ENCODE measurements at places on chromosomes 1 and 21.

GRCh38 chr1:221809091-221810029 is 67.5 kb upstream of the DUSP10 start:
- DNase-seq, result no peak

- DNase-seq, result no peak
These were observed 212.3 kb upstream of the DPYD start for GRCh38 chr1:98133131-98133530.

- no peak for DNase-seq
These were observed 106.0 kb downstream of the RABGAP1L start for GRCh38 chr1:174265282-174265681.

DNA sequence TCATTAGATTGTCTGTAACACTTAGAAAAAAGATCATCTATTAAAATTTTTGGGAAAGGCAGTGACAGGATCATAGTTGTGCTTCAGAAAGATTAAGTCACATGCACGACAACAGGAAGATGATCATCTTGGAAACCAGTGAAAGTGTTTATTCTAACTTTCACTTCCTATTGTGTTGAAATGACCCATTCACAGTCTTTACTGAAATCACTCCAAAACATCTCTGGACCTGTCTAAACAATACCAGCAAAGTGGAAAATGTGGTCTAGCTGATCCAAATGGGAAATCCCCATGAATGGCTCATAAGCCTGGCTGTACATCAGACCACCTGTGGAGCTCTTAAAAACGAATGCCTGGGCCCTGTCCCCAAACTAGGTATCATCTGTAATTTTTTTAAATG is 111.1 kb upstream of the ETV3 start:
- DNase-seq, result peak; percentile 26

- DNase-seq, result no peak
These were observed 50.7 kb downstream of the EBNA1BP2 start for GRCh38 chr1:43121256-43121900.

- no peak for DNase-seq
These were observed 1287.3 kb upstream of the ADGRL4 start for GRCh38 chr1:80293818-80294217.

- no peak for DNase-seq
These were observed 33.1 kb downstream of the CNST start for GRCh38 chr1:246599315-246599714.

Measured in GM10248 (cell line).